G401 (cell line): ENCODE measurements at places on chromosomes 3 and 15.

GRCh38 chr15:69346112-69346511, 47.4 kb downstream of the PAQR5 start:
- no peak for DNase-seq

DNA sequence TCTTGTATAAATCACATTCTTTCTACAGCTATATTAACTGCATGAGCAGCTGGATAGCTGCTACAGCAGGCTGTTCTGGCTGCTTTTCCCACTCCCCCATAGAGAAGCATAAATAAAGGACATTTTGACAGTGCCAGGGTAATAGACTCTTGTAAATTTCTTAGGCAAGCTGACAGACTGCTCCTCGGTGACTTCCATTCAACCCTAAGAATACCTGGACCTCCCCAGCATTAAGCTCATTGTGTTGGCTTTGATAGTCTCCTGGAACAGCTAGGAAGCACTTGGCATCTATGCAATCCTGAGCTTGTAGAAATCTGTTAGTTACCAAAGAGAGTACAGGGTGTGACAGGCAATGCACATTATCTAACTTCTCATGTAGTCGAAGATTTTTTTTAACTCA, 475.4 kb downstream of the AGBL1 start:
- peak; percentile 8 for DNase-seq

GRCh38 chr3:8555113-8555661, 53.6 kb downstream of the LMCD1 start:
- no peak for DNase-seq

DNA sequence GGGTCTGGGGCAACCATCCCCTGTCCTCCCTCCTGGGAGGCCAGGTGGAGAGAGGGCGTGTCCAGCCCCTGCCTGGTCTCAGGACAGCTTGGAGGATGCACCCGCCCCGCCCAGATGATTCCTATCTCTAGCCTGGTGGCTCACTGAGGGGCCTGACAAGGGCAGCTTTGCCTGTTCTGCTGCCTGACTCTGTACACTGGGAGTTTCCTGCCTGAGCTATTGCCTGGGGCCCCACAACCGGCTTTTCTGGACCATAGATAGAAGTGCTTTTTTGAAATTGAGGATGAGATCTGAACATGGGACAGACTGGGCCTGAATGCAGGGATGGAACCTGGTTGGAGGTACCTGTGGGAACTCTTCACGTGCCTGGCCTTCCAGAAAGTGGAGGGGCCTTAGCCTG, 751 bp upstream of the PLA2G4E start:
- DNase-seq, result no peak

- DNase-seq, result no peak
Measured at GRCh38 chr3:106160396-106160795, 291.6 kb upstream of the CBLB start.

GRCh38 chr3:40414270-40414669, 27.3 kb downstream of the ENTPD3 start:
- DNase-seq, result peak; percentile 2

DNA sequence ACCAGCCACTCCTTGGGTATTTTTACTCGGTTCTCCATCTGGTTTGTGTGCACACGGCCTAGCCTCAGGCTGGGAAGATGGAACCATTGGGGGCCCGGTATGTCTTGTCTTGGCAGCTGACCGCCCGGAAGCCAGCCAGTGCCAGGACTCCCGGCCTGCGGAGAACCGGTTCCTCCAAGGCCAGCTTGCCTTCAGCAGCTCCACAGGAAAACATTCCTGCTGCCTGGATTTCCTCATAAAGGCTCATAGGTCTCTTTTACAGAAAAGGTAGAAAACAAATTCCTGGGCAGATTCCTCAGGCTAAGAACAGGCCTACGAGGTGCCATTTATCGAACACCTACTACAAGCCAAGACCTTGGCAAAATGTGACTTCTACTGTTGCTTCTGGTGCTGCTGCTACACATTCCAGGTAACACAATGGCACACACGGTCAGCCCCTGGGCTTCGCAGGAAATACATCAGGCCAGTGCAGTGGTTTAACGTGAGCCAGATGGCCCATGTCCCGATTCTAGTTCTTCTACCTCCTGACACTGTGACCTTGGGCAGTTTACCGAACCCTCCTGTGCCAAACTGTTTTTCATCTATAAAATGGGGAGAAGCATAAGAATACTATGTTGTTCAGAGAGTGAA, 141.8 kb downstream of the OPA1 start:
- DNase-seq, result no peak

DNA sequence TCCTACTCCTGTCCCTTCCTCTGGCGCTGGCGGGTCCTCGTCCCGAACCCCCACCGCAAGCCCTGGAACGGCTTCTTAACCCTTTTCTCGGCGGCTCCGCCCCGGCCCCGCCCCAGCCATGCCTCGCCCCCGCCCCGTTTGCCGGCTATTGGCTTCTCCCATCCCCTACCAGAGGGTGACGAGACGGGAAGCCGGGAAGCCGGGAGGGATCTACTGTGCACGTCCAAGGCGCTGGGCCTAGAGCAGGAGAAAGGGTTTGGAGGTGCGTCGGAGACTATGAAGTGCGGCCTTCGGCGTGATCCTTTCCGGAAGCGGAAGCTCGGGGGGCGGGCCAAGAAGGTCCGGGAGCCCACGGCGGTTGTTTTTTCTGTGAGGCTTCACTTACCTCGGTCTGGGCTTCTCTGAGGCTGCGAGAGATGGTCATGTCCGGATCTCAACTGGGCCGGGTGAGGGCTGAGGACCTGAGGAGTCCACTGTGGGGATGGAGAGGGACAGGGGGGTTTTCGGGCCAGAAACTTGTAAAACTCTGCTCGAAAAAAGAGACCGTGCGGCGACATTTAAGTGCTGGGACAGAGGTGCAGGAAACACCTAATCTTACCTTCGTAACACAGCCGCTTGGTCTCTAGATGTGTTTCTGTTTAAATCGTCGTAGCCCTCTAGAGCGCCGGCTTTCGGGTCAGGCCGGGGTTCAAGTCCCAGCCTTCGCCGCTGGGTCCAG, 21.4 kb downstream of the ROPN1B start:
- peak; percentile 96 for DNase-seq

DNA sequence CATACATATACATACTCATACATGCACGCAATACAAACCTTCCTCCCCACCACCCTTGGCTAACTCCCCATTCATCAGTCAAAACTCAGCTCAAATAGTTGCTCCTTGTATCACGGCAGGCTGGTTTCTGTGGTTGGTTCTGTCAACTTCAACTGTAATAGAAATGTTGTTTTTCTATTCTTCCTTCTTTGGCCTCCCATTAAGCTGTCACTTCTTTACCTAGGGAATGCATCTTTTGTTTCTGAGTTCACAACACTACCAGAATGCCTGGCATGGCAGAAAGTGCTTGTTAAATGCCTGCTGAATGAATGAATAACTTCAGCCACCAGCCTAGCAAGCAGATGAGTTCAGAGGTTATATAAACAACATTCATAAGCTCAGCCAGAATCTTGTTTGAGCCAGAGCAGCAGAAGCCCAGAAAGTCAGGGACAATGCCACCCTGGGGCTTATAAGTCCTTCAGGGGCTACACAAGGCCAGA, 63.1 kb downstream of the B3GALNT1 start:
- no peak for DNase-seq

DNA sequence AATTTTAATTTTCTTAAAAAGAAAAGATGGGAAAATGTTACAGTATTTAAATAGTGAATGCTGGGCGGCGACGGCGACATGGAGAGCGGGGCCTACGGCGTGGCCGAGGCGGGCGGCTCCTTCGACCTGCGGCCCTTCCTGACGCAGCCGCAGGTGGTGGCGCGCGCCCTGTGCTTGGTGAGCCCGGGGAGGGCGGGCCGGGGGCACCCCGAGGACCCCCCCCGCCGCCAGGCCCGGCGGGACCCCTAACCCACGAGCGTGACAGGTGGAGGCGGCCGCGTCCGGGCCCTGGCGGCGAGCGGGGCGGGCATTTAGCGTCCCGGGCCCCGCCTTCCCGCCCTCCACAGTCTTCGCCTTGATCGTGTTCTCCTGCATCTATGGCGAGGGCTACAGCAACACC, 38.4 kb upstream of the GOLGA8J start:
- DNase-seq, result no peak

- no peak for DNase-seq
Measured at GRCh38 chr15:70034596-70034995, 63.1 kb downstream of the TLE3 start.

DNA sequence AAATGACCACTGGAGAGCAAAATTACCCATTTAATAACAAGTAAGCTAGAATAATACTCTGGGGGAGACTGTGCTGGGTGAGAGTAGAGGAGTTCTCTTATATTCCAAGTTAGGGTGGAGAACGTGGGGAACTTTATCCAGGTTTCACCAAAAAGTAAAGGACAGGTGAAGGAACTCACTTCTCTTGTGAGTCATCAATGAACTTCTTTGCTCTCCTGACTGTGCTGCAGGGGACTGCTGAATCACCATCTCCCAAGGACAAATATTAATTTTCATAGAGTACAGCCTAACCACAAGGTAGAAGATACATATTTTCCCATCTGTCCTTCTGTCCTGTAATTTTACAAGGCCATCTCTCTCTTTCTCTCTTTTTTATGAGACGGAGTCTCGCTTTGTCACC, 8.3 kb upstream of the PDCD6IP start:
- no peak for DNase-seq

DNA sequence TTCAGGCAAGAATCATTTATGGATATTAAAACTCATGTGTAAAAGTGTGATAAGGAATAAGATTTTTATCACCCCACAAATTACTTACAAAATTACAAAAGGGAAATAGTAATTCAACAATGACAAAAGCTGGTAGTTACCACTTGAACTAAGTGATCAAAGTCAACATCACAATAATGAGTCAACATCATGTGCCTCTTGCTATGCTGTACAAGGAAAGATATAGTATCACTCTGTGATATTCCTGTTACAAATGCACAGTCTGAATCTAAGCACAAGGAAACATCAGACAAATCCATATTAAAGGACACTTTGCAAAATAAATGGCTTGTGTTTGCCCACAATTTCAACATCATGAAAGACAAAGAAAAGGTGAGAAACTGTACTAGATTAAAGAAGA, 90.5 kb upstream of the PLCL2 start:
- DNase-seq, result no peak

DNA sequence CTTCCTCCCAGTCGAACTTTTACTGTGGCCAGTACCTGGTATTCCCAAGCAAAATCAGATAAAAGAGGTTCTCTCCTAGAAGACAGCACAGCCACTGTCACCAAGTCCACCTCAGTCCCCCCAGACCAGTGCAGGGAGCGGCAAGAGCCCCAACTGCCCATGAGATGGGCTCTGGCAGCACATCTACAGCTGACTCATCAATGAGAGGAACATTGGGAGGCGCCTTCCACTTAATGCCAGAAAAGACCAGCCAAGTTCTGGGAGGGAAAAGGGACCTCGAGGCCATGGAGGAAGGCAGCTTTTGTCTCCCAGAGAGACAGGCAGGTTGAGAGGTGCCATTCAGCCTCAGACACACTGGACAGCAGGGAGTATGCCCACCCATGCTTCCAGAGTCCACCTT, 28.2 kb downstream of the POC1A start:
- DNase-seq, result no peak

- DNase-seq, result no peak
Measured at GRCh38 chr3:89116476-89116875, 9.1 kb downstream of the EPHA3 start.

- DNase-seq, result peak; percentile 72
Measured at GRCh38 chr3:193016437-193016901, 98.8 kb upstream of the MB21D2 start.

DNA sequence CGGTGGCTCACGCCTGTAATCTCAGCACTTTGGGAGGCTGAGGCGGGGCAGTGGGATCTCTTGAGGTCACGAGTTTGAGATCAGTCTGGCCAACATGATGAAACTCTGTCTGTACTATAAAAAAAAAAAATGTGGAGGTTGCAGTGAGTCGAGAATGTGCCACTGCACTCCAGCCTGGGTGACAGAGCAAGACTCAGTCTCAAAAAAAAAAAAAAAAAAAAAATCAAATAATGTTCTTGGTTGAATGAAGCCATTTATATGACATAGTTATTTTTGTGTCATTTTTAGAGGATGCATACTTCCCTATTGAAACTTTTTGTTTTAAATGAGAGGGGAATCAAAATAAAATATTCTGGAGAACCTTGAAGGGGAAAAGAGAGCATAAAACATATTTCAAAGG, 3.1 kb downstream of the HMCES start:
- no peak for DNase-seq

- DNase-seq, result no peak
Measured at GRCh38 chr15:84886211-84886983, 1.9 kb downstream of the SLC28A1 start.

DNA sequence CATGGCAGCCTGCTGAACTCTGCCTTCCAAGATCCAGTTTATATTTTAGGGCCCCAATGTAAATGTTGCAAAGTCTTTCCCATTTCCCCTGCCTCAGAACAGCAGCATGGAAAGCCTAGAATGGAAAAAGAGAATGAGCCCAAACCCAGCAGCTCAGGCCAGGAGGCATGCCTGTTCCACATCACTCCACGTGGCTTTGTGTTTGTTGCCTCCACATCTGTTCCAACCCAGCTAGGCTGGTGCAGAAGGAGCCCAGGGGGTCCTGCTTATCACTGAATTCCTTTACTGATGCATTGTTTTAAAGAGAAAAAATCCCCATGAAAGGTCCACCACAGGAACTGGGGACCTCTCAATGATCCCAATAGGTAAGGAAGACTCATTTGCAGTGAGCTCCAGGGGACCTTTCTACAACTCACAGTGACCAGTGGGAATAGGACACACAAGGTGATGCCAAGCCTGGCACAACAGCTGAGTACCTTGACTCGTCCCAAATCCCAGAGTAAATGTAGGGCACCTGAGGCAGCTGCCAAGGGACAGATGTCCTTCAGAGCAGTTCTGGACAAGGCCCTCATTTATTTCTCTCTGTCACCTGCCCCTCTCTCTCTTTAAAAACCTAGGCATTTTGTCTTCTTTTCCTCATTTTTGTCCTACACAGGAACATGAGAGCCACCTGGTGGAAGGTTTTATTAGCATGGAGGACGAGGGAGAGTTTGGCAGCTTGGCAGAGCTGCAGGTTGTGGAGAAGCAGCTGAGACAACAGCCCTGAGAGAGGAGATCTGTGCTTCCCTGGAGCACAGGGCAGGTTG, 41.7 kb upstream of the ADAMTS17 start:
- DNase-seq, result peak; percentile 30

DNA sequence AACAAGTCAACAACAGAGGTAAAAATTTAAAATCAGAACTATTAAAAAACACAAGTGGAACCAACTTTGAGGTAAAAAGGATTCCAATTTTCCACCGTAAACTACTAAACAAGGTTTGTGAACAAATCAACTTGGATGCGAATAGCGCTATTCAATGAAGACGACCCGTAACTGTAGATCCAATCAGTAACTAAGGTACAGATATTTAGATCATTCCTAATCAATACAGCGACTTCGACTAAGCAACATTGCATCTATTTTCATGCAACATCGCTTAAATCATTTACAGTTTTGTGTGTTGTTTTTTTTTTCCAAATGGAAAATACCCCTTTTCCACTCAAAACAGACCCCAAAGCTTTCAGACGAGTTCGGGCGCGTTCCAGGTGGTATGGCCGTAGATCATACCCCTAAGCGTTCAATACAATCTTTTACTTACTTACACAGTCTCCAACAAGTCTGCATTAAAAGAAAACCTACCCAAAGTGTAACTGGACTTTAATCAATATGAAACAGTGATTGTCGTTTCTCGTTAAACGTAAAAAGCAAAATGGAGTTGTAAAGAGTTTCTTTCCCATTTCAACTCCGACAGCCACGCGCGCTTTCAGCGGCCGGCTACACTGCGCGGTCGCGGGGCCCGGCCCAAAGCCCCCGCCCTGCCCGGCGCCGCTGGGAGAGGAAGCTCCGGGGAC, 786 bp downstream of the RHOA start:
- DNase-seq, result no peak
